ENCODE measurements at places on chromosomes 5 and 9. TPM values are rescaled to one million over a fixed set of nuclear protein-coding genes. Genes with fewer than 3 reads are reported as not detected.

GRCh38 chr5:10524376-10525123 lies 39.3 kb upstream of the ANKRD33B start:
- DNase-seq, result no peak
- H3K4me1 ChIP-seq, result no peaks in the 10 kb centered on the region

DNA sequence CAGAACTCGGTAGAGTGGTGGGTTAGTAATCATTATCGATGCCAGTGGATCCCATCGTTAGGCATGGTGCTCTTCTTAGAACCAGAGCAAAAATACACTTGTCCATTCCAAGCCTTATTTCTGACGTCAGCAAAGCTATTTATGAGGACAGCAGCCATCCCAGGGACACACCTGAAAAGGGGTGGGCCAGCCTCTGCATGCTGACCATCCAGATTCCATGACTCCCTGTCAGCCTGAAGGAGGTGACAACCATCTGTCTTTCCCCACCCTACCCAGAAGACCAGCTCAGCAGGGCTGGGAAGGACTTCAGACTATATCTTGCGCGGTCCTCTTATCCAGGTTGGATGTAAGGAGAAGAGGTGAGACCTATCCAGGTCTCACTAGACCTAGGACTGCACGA lies 5.7 kb upstream of the NIPAL4 start:
- H3K27me3 ChIP-seq, result no peaks in the 10 kb centered on the region
- H3K36me3 ChIP-seq, result no peaks in the 10 kb centered on the region
- DNase-seq, result no peak
- no peaks in the 10 kb centered on the region for H3K4me1 ChIP-seq
- H3K4me3 ChIP-seq, result no peak overlapping the region

DNA sequence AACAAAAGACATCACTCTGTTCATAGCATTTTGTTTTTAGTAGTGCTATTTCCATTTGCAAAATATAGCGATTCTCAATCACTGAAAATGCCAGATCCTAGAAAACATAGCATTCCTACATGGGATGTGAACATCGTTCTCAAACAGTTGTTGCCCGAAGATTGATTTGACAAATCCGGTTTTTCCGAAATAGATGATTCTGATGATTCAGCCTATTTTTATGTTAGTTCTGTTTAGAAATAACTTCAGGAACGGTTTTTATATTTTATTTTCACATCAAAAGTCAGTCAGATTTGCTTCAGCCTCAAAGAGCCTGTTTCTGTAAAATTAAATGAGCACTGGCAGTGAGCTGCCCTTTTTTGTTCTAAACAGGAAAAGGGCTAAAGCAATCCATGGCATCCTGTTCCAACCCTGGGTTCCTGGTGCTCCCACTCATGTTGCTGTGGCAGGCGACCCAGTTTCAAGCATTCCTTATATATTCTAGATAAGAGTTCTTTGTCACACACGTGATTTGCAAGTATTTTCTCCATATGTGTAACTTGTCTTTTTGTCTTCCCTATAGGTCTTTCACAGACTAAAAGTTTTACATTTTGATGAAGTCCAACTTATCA lies 14.2 kb upstream of the PSIP1 start:
- no peak overlapping the region for H3K4me3 ChIP-seq
- H3K27me3 ChIP-seq, result no peaks in the 10 kb centered on the region
- H3K27ac ChIP-seq, result no peak overlapping the region
- DNase-seq, result no peak

- no peaks in the 10 kb centered on the region for H3K36me3 ChIP-seq
- H3K4me3 ChIP-seq, result no peak overlapping the region
- H3K27ac ChIP-seq, result no peak overlapping the region
- H3K4me1 ChIP-seq, result no peaks in the 10 kb centered on the region
- no peak for DNase-seq
- H3K27me3 ChIP-seq, result peaks cover 7% of the 10 kb centered on the region
These were observed 36.0 kb upstream of the FUBP3 start for GRCh38 chr9:130543368-130543767.

DNA sequence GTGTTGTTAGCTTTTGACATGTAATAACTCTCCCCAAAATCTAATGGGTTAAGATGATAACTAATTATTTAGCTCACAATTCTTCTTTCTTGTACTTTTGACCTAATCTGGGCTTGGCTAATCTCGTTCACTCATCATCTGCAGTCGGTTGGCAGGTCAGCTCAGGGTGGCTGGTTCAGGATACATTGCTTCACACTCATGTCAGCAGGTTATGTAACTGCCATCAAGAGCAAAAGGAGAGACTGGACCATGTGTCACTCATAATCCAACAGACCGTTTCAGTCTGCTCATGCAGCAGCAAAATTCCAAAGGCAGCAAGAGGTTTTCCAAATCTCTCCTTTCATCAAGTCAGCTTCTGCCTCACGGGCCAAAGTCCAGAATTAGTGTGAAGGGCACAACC lies 998.4 kb upstream of the CTNND2 start:
- no peak overlapping the region for H3K27ac ChIP-seq
- no peak overlapping the region for H3K4me3 ChIP-seq

- H3K4me3 ChIP-seq, result peak overlapping the region; percentile 72
- peak overlapping the region; percentile 83 for H3K27ac ChIP-seq
- H3K36me3 ChIP-seq, result no peaks in the 10 kb centered on the region
- H3K4me1 ChIP-seq, result peaks cover 7% of the 10 kb centered on the region
- no peaks in the 10 kb centered on the region for H3K27me3 ChIP-seq
- no peak for DNase-seq
These were observed 464 bp downstream of the GDF9 start for GRCh38 chr5:132865668-132866341.

GRCh38 chr5:139971202-139971725 lies 71.8 kb downstream of the NRG2 start:
- no peaks in the 10 kb centered on the region for H3K27me3 ChIP-seq
- H3K36me3 ChIP-seq, result no peaks in the 10 kb centered on the region
- no peak for DNase-seq

GRCh38 chr5:151168602-151169344 lies 11.2 kb upstream of the ANXA6 start:
- DNase-seq, result no peak
- no peaks in the 10 kb centered on the region for H3K27me3 ChIP-seq
- no peaks in the 10 kb centered on the region for H3K4me1 ChIP-seq
- H3K36me3 ChIP-seq, result no peaks in the 10 kb centered on the region
- no peak overlapping the region for H3K4me3 ChIP-seq
- H3K27ac ChIP-seq, result no peak overlapping the region

SH3TC2 gene
- total RNA-seq, result 0.66 TPM

GLRA1 gene
- not detected for total RNA-seq

Measured in colonic mucosa (tissue), 4 donors.